ENCODE measurements at places on chromosomes 7 and 10. TPM values are rescaled to one million over a fixed set of nuclear protein-coding genes. Genes with fewer than 3 reads are reported as not detected.

NRP1 gene
- 327 TPM for total RNA-seq

DNA sequence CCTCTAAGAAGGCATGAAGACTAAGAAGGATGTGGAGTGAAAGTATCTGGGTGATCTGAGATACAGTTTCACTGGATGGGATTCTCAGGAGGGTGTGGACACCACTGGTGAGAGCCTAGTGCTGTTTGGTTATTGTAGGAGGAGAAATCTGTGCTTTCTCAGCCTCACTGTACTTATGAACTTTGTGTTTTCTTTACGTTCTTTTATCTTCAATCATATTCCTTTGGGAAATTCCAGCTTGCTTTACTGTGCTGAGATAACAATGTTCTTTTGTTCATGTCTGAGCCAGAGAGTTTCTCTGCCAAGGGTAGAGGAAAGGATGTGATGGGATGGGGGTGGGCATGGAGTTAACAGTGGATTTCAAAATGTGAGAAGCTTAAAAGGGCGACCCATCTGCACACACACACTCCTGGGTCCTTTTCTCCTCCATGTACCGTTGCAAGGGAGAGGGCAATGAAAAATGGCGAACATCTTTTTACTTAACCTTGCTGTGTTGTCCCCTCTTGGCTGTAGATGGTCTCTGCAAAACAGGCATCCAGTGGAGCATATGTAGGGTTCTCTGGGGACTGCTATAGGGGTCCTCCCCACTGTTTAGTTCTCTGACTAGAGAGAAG lies 25.0 kb upstream of the TAX1BP1 start:
- no peak for DNase-seq

GRCh38 chr7:100211342-100211780 lies 8.4 kb upstream of the PVRIG start:
- DNase-seq, result no peak

DNA sequence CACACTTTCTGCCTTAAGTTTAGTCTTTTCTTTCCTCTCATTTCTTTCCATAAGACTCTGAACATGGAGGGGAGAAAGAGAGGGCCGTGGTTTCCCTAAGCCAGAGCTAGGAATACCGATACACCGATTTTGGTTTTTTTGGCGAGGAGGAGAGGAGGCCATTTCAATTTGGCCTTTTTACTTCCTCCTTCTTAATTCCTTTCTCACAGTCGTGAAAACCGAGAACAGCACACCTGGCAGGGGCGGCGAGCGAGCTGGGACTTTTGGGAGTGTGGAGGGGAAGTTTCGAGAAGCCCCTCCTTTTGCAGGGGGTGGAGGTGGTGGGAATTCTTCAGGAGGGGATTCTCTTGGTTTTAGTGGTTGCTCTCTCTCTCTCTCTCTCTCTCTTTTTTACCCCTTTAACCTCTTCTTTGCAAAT lies 6.2 kb downstream of the GATA3 start:
- DNase-seq, result no peak

GNAT3 gene
- total RNA-seq, result not detected

- no peak for DNase-seq
Observed at GRCh38 chr10:123787566-123787965, 104.0 kb downstream of the CPXM2 start.

DNA sequence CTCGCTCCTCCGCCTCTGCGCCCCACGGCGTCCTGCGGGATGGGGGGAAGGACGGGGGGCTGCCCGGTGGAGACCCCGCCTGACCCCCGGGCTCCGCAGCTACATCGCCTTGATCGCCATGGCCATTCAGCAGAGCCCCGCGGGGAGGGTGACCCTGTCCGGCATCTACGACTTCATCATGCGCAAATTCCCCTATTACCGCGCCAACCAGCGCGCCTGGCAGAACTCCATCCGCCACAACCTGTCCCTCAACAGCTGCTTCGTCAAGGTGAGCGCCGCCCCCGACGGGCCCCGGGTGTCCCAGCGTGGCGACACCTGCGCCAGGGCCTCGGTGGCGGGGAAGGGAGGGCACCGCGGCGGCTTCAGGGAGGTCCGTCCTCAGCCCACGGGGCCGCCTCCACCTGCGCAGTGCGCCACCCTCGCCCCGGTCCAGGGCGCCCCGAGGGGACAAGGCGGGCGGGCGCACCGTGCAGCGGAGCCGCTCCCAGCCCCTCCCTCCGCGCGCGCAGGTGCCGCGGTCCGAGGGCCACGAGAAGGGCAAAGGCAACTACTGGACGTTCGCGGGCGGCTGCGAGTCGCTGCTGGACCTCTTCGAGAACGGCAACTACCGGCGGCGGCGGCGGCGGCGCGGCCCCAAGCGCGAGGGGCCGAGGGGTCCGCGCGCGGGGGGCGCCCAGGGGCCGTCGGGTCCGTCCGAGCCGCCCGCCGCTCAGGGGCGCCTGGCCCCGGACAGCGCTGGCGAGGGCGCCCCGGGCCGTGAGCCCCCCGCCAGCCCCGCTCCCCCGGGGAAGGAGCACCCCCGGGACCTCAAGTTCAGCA lies 793 bp downstream of the FOXL3 start:
- no peak for DNase-seq

Data from cardiac muscle cell (in vitro differentiated cells and primary cell).